ENCODE measurements at places on chromosomes 16 and 17. TPM values are rescaled to one million over a fixed set of nuclear protein-coding genes. Genes with fewer than 3 reads are reported as not detected.

DNA sequence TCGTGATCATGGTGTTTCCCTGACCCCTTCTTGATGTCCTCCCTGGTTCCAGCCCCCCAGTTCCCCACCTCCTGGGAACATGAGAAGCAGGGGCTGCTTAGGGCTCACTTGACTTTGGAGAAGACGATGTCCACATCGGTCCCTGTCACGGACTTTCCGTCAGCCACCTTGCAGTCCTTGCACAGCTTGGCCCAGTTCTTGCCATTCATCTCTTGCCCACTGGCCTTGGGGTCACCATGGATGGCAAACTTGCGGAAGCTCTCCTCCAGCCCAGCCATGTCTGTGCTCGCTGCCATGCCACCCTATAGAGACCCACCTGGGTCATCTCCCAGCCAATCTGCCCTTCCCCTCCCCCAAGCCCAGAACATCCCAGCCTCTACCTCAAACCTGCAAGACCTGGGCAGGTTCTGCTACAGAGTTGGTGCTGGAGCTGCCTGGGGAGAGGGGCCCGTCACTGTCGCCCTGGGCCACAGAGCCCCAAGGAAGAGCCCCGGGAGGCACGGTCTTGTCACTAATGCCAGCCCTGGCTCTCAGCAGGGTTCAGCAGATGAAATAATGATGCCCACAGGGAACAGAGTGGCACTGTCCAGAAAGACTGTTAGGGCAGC lies 2.4 kb downstream of the TPPP3 start:
- H3K27me3 ChIP-seq = peaks cover 4% of the 10 kb centered on the region
- no peak overlapping the region for H3K27ac ChIP-seq
- no peak for DNase-seq

ZNF19 gene
- 2.5 TPM for total RNA-seq

C16orf86 gene
- 4.3 TPM for total RNA-seq

DNA sequence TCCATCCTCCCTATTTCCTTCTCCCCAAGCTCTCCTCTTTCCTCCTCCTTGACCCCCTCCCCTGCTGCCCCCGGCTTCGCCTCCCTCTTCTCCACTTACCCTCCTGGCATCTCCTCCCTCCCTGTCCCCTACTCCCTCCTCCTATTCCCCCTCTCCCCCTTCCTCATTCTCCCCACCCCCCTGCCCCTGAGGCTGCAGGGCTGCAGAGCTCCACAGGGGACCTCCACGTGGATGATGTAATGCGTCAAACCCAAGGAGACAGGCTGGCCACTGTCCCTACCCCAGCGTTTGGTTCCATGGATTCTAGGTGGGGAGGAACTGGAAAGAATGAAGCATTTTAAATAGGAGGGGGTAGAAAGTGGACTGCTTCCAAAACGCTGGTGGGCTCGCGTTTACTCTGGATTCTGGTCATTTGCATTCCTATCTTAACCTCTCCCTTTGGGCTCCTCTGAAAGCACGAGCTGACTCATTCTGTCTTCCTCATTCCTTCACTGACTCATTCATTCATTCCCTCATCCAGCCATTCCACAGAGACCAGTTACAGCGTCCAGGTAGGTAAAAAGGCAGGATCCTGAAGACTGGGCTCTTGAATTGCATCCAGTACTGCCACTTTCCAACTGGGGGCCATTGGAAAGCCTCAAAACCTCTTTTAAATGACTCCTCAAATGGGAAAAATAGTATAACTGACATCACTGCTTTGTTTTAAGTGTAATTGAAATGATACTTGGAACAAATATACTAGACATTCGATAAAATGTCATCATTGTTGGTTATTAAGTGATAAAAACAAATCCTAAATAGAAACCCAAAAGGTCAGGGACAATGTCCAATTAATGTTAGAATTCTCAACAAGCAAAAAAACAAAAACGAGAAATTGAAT lies 943 bp upstream of the COTL1 start:
- no peak overlapping the region for H3K4me3 ChIP-seq
- no peak for DNase-seq
- H3K4me1 ChIP-seq = peaks cover 31% of the 10 kb centered on the region
- no peaks in the 10 kb centered on the region for H3K36me3 ChIP-seq
- no peaks in the 10 kb centered on the region for H3K27me3 ChIP-seq

- no peak overlapping the region for H3K4me3 ChIP-seq
- no peaks in the 10 kb centered on the region for H3K4me1 ChIP-seq
- no peak overlapping the region for H3K27ac ChIP-seq
- H3K27me3 ChIP-seq = no peaks in the 10 kb centered on the region
- DNase-seq = no peak
These were observed 29.0 kb downstream of the NUP93 start for GRCh38 chr16:56758930-56759329.

DNA sequence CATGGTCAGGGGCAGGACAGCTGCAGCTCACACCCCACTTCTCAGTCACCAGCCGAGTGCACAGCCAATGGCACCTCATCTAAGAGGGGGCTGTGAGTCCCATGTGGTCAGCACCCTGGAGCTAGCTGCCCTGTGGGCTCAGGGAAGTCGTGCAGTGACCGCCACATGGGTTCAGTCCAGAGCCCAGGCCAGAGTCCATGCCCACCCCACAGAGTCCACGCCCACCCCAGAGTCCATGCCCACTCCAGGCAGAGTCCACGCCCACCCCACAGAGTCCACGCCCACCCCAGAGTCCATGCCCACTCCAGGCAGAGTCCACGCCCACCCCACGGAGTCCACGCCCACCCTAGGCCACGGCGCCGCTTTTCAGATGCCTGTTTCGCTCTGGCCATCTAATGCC lies 24.1 kb downstream of the SLC7A5 start:
- no peak overlapping the region for H3K4me3 ChIP-seq
- H3K36me3 ChIP-seq = no peaks in the 10 kb centered on the region
- DNase-seq = no peak

DNA sequence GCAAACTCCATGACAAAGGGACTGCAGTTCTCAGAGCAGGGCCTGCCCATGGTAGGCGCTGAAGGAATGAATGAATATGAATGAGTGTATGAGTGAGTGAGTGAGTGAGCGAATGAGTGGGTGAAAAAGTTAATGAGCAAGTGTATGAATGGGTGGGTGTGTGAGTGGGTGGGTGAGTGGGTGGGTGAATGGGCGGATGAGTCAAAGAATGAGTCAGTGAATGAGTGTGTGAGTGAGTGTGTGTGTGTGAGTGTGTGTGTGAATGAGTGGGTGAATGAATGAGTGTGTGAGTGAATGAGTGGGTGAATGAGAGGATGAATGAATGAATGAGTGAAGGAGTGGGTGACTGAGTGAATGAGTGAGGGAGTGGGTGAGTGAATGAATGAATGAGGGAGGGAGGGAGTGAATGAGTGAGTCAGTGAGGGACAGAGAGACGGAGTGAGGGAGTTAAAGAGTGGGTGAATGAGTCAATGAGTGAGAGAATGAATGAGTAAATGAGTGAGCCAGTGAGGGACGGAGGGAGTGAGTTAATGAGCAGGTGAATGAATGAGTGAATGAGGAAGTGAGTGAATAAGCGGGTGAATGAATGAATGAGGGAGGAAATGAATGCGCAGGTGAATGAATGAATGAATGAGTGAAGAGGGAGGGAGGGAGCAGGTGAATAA lies 11.1 kb upstream of the CHMP6 start:
- H3K36me3 ChIP-seq = no peaks in the 10 kb centered on the region
- no peak for DNase-seq
- no peaks in the 10 kb centered on the region for H3K4me1 ChIP-seq
- H3K4me3 ChIP-seq = no peak overlapping the region
- H3K27ac ChIP-seq = no peak overlapping the region

- DNase-seq = no peak
- no peaks in the 10 kb centered on the region for H3K27me3 ChIP-seq
- no peaks in the 10 kb centered on the region for H3K4me1 ChIP-seq
- no peak overlapping the region for H3K4me3 ChIP-seq
- no peaks in the 10 kb centered on the region for H3K36me3 ChIP-seq
These were observed 381.9 kb upstream of the CCL2 start for GRCh38 chr17:33873201-33873617.

DNA sequence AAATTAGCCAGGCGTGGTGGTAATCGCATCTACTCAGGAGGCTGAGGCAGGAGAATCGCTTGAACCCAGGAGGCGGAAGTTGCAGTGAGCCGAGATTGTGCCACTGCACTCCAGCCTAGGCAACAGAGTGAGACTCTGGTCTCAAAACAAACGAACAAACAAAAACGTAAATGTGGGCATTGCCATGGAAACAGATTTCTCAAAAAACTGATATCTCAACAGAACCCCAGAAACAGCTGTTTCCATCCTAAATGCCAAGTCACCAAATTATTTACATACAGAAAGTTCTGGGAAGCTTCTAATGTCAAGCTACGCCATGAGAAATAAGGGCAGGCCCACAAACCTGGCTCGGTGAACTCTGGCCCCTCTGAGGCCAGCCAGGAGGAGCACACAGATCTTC lies 16.0 kb upstream of the ZNF689 start:
- H3K27ac ChIP-seq = no peak overlapping the region
- no peaks in the 10 kb centered on the region for H3K4me1 ChIP-seq
- H3K27me3 ChIP-seq = no peaks in the 10 kb centered on the region
- DNase-seq = no peak
- no peak overlapping the region for H3K4me3 ChIP-seq

GRCh38 chr17:62663304-62663703 lies 35.8 kb downstream of the MRC2 start:
- H3K36me3 ChIP-seq = no peaks in the 10 kb centered on the region
- H3K4me3 ChIP-seq = no peak overlapping the region
- DNase-seq = no peak
- no peaks in the 10 kb centered on the region for H3K4me1 ChIP-seq
- no peak overlapping the region for H3K27ac ChIP-seq

BTBD17 gene
- total RNA-seq = not detected

- DNase-seq = no peak
- H3K27me3 ChIP-seq = no peaks in the 10 kb centered on the region
- no peak overlapping the region for H3K27ac ChIP-seq
- no peaks in the 10 kb centered on the region for H3K4me1 ChIP-seq
- no peaks in the 10 kb centered on the region for H3K36me3 ChIP-seq
These were observed 226.8 kb downstream of the CPPED1 start for GRCh38 chr16:12576878-12577277.

GRCh38 chr17:1095090-1095852 lies 84.5 kb downstream of the ABR start:
- no peak overlapping the region for H3K4me3 ChIP-seq
- H3K27me3 ChIP-seq = no peaks in the 10 kb centered on the region
- no peaks in the 10 kb centered on the region for H3K36me3 ChIP-seq
- no peak overlapping the region for H3K27ac ChIP-seq

CNGB1 gene
- total RNA-seq = not detected

SLC35G6 gene
- total RNA-seq = not detected

DNA sequence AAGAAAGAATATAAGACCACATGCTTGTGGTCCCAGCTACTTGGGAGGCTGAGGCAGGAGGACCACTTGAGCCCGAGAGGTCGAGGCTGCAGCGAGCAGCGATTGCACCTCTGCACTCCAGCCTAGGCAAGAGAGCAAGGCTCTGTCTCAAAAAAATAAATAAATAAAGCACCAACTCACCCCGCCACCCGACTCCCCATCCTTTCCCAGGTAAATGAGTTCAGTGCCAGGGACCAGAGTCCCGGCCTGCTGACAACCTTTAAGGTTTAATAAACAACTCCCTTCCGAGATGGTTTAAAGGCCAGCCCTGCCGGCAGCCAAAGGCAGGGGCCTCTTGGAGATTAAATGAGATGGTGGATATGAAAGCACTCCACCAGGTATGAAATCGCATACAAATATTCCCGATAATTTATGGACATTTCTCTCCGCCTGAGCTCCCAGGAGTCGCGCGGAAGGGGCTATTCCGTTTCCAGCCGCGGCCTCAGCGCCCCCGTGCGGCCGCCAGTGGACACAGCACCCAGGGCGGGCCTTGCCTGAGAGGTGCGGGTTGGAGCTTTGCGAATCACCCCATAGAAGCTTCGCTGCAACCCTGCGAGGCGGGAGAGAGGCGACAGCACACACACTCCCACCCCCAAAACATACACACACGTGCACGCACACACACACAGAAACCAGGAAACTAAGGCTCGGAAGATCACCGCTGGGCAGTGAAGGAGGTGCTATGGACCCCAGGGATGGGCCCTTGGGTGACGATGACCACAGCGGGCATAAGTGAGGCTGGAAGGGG lies 4.0 kb upstream of the RPL38 start:
- H3K27me3 ChIP-seq = peaks cover 5% of the 10 kb centered on the region
- no peaks in the 10 kb centered on the region for H3K36me3 ChIP-seq
- peak; percentile 67 for DNase-seq
- H3K27ac ChIP-seq = no peak overlapping the region
- peaks cover 7% of the 10 kb centered on the region for H3K4me1 ChIP-seq

DNA sequence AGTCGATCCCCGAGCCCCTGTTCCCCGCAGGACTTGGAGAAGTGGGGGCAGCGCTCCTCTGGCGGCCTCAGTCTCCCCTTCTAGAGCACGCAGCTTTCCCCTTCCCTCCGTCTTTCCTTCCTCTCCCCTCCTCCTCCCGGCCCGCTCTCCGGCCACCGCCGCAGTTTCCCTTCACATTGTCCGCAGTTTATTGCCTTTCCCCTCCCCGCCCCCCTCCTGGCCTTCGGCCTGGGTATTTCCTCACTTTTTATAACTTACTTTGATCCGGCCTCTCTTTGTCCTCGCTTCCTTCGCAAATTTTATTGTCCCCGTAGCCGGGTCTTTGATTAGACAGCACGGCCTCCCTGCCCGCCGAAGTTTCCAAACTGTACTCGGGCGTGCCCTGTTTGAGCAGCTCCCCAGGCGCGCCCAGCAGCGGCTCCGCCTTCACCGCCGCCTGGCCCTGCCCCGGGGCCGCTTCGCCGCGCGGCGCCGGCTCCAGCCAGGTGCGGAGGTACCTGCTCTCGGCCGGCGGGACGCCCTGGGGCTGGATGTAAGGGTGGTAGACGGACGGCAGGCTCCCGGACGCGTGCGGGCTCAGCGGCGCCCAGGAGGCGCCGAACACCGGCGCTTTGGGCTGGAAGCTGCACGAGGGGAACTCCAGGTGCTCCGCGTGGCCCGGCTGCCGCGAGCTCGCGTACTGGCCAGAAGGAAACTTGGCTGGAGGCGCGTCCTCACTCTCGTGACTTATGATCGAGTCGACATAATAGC lies 488 bp downstream of the HOXB9 start:
- peak overlapping the region; percentile 62 for H3K4me3 ChIP-seq
- H3K4me1 ChIP-seq = peaks cover 16% of the 10 kb centered on the region
- H3K27me3 ChIP-seq = peaks cover 44% of the 10 kb centered on the region
- DNase-seq = no peak
- no peaks in the 10 kb centered on the region for H3K36me3 ChIP-seq

DNA sequence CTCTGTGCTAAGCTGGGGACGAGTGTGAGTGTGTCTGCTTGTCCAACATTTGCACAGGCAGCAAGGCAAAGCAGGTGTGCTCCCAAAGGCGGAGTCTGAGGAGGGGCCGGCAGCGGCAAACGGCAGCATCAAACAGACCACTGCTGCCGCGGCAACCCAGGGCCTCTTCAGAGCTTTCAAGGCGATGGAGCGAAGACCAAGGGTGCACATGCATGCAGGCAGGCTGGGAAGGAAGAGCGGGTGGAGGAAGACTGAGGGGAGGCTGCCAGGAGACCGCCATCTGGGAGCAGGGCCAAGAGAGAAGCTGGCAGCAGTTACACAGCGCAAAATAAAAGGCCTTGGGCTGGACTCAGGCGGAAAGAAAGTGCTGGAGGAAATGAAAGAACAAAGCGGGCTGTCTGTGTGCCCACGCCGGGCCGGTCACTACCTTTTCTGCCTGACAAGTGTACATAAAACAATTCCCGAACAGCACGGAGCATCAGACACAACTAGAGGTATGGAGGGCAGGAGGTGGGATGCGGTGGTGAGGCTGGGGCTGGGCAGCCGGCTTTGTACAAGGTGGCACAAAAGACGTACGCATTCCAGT lies 8.5 kb downstream of the TIMM22 start:
- H3K27me3 ChIP-seq = no peaks in the 10 kb centered on the region
- H3K4me3 ChIP-seq = no peak overlapping the region
- no peaks in the 10 kb centered on the region for H3K36me3 ChIP-seq
- H3K27ac ChIP-seq = no peak overlapping the region
- no peak for DNase-seq
